ENCODE measurements at places on chromosomes 7 and 10.

GRCh38 chr10:124214610-124215375 is 121.4 kb upstream of the CHST15 start:
- no peak for DNase-seq

- DNase-seq: no peak
Measured at GRCh38 chr7:8386926-8387550, 46.4 kb upstream of the NXPH1 start.

- DNase-seq: no peak
Measured at GRCh38 chr10:128061306-128062300, 64.6 kb downstream of the MKI67 start.

GRCh38 chr10:122290833-122291532 is 19.9 kb downstream of the BTBD16 start:
- no peak for DNase-seq

DNA sequence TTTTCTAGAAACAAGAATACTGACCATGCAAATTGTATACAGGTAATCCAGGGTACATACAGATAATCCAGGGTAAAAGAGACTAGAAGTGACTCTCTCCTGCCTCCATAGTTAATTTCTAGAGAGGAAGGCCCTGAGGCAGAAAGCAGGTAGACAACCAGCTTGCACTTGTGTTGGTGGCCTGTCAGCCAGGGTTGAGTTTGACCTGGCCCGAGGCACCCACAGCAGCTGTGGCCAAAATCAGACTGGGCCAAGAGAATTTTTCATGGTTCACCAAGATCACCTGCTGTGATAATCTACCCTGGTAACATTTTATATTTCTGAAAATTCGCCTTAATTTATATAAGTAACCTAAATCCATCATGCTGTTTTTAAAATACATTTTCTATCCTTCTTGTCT is 386.5 kb upstream of the ETV1 start:
- no peak for DNase-seq

- DNase-seq: no peak
Measured at GRCh38 chr7:157281221-157281998, 55.4 kb upstream of the DNAJB6 start.

- no peak for DNase-seq
Measured at GRCh38 chr7:94615666-94616065, 40.3 kb downstream of the SGCE start.

DNA sequence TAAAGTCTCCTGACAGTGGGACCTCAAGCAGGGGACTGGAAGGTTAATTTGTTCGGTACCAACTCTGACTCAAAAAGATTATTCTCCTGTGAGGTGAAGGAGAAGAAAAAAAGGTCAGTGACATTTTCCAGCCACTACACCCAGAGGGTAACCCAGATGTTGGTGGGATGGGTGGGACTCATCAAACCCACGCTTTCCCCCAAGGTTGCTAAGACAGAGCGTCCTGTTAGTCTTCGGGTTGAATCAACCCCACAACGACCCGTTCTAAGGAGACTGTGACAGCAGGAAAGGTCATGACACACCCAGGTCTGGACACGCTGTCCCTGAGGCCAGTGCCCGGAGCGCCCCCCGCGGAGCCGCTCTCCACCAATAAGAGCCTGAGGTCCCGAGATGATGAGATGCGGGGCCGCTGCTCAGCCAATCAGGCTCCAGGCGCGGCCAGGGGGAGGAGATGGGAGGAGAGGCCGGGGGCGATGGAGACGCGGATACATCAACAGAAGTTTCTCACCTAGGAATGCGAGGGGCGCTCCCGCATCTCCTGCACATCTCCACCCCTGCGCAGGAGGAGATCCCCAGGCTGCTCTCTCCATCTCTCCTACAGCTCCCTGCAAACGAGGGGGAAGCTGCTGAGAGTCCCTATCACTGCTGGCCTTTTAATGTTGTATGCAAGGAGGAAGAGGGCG is at the start of gene WNT16:
WNT16 (plus strand) TSS at position 493 of the 683 bp plus-strand sequence. CDS start 293 bp downstream, outside the sequence.
- DNase-seq: peak; percentile 89

DNA sequence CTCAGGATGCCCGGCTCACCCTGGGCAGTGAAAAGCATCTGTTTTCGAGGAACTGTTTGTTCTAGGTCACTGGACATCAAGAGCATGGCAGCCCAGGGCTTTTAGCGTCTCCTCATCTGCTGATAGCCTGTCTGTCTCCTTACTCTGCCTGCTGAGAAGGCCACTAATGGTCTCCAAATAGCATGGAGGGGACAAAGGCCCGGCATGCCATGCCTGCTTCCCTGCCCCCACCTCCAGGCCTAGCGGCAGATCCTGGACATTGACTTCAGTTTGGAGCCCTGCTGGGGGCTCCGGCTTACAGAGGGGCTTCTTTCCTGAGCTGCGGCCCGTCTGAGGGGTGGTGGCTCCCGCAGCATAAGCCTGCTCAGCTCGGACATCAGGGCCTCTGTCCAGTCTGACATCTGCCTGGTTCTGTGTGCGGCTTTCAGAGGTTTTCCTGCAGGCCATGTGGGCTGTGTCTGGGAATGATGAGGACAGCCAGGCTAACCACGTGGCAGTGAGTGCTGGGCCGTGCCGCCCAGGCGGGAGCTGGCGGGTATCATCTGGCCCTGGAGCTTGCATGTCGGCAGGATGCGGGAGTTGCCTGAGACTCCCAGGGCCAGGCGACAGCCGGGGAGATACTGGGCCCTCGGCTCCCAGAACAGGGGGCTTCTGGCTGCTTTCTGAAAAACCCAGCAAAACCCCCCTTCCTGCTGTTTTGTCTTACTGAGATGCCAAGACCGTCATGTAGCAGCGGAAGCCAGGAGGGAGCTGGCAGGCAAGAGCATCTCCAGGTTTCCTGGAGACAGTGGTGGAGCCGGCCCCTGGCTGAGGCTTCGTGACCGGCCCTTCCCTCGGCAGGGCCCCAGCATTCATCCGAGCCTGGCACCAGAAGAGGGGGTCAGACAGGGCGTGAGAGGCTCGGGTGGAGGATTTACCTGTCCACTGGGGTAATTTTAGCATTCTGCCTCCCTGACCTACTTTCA is 9.2 kb downstream of the PFKFB3 start:
- DNase-seq: peak; percentile 64

DNA sequence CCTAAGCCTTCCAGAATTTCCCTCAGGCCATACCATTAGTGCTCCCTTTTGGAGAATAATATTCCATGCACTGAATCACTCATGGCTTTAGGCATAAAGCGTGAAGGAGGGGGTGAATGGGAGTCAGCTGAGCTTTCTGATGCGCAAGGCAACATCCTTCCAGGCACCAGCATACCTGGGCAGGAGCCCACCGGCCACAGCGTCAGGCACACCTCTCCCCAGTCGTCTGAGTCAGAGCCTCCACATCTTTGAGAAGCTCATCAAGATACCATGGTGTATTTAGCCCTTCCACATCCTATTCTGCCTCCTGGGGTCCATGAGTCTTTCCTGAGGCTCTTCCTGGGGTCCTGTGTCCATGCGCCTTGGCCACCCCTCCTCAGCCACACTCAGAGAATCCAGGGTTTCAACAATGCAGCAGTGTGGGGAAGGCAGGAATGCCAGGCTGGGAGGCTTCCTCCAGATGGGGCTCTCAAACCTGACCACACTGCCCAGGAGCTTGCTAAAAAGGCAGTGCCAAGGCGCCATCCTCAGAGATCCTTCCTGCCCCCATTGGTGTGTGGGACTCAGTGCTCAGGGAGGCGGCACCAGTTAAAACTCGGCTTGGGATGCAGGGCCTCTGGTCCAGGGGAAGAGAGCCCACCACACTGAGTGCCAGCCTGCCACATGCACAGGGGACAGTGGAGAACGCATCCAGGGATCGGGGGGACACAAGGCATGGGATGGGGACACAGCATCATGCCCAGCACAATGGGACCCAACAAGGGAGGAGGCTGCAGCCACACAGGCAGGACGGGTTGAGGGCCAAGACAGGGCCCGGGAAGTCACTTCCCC is 31.6 kb downstream of the RASGEF1A start:
- DNase-seq: peak; percentile 35

DNA sequence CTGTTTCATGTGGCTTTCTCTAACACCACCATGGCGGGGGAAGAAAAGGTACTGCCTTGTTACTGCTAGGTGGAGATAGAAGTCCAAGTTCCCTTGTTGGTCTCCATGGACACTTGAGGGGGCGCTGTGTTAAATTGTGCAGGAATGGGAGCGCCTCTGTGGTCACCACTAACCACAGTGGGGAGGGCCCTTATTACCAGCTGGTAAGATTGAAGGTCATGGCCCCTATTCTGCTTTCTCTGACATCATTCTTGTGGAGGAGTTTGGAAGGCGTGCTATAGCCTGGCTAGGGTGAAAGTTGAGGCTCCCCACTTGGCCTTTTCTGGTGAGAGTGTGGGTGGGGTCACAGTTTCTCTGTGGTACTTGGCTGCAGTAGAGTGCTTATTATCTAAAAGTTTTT is 14.9 kb upstream of the MXI1 start:
- peak; percentile 67 for DNase-seq

- DNase-seq: no peak
Measured at GRCh38 chr10:129627442-129627841, 160.4 kb downstream of the MGMT start.

DNA sequence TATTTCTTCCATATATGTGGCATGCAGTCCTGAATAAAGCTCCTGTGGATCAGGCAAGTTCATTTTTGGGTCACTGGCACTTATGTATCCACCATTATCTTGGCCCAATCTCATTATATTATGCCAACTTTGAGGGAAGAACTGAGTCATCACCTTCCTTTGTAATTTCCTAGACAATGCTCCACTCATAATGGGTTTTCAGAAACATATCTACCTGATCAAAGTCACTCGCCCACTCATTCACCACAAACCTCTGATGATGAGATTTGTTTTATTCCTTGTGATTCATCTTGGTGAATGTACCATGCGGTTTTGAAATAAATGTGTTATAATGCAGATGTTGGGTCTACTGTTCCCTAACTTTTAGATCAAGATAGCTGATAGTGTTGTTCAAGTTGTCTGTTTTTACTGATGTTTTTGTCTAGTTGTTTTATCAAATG is 525.8 kb downstream of the KIF20B start:
- DNase-seq: no peak
